ENCODE measurements at places on chromosomes 1 and 21.

DNA sequence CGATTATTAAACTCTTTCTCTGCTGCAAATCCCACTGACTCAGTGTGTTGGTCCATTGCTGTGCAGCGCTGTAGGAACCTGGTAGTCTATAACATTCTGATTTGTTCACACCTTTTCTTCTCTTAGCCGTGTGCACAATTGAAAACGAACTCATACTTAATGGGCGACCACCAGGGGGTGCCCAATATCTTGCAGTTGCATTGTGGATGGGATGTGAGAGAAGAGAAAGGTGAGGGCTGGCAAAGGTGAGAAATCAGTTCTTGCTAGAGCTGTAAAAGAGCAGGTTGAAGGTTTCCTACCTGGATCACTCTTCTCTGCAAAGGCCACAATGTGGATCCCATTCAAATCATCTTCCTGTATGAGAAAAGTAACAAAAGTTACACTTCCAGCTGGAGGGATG is 51.0 kb downstream of the CASQ2 start:
- DNase-seq = peak; percentile 36

GRCh38 chr1:58932859-58933598 is 149.2 kb upstream of the JUN start:
- DNase-seq = no peak

DNA sequence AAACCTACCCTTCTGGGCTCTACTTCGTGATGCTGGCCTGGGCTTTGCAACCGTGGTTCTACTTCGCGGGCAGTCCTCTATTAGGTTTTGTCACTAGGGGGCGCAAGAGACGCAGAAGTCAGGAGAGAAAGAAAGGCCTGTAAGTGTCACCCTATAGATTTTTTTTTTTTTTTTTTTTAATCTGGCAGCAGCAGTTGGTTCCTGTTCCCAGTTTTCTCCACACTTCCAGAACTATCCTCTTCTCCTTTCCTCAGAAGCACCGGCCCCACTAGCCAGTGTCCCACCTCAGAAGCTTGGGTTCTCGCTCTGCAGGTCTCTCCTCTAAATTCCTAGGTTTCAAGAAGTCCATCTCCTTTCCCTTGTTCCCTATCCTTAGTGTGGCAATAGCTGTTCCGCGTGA is 9.1 kb upstream of the LCE2D start:
- no peak for DNase-seq

DNA sequence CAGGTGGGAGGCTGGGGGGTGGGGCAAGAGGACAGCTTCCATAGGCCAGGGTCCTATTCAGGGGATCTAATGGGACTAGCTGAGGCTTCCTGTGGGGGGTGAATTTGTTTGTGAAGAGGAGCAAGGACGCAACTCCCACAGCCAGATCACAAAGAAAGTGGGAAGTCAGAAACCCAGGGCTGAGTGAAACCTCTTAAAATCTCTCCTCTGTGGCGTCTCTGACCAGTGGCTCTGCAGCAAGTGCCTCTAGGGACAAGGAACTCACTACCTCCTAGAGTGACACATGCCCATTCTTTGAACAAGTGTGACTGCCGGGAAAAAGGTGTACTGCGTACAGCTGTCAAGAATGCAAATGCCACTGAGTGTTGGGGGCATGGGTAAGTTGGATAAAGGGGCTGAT is 187.9 kb downstream of the HIVEP3 start:
- DNase-seq = no peak
